ENCODE measurements at places on chromosomes 11 and 22.
A peak's percentile ranks its signal among the peaks of the same experiment; 100 is the strongest.

DNA sequence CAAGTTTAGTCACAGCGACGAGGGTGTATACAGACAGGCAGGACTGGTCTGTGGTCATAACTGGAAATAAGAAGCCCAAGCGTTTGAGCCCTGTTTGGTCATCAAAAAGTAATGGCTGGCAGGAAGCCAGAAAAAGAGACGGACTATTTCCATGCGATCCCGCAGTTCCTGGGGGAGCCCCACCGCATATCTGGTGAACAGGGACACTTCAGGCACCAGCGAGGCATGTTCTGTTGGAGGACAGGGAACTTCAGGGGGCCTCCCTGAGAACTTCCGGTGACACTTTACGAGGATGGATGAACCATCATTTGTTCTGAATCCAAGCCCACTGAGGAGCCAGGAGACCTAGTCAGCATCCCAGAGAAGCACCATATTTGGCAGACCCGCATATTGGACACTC, 29.7 kb upstream of the TRIM29 start:
- DNase-seq, result no peak

- DNase-seq, result no peak
These were observed 24.8 kb downstream of the PAK1 start for GRCh38 chr11:77449060-77449521.

GRCh38 chr11:46161201-46161600, 39.9 kb upstream of the PHF21A start:
- DNase-seq, result no peak

- peak; percentile 84 for DNase-seq
These were observed 32.1 kb upstream of the SLC5A12 start for GRCh38 chr11:26753723-26754504.

DNA sequence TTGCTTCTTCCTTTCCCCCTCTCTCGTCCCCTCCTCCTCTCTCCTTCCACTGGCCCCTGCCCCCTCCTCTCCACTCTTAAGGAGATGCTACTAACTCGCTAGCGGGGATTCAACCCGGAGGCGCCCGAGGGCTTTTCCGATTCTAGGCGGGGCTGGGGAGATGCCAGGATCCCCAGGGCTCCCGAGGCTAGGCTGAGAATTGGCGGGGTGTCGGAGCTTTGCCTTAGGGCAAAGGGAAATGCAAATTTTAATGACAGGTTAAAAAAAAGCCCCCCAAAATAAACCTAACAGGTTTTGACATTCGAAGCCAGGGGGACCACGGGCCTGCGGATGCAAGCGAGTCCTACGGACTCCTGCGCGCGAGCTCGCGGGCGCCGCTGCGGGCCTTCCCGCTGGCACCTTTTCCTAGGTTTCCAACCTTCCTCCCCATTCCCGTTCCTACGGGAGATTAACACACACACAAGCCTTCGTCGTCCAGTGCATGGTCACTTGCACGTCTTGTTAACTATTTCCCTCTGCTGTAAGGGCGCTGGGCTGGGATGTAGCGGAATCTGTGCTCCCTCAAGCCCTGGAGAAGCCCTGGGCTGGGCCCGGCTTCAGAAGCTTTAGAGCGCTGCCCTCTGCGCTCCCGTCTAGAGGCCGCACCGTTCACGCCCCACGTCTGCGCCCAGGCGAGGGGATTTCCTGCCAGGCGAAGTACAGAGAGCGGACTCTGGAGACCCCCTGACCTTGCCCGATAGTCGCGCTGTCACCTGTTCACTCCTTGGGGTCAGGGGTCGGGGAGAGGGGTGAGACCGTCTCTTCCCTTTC, 729 bp upstream of the ALX4 start:
- no peak for DNase-seq

- DNase-seq, result no peak
These were observed 49.6 kb upstream of the SHANK2 start for GRCh38 chr11:71301858-71302533.

GRCh38 chr11:126109941-126110731, 47.5 kb upstream of the CDON start:
- peak; percentile 60 for DNase-seq

Data from fibroblast of mammary gland (primary cell).